Activated CD8-positive, alpha-beta T cell treated with anti-CD3 and anti-CD28 coated beads, Interleukin-2, amount 10 ng/mL, durations not matched to agents 7 days and 5 days (primary cell): ENCODE measurements at places on chromosomes 16 and 17.

- DNase-seq: no peak
These were observed at the start of gene BICDL2 for GRCh38 chr16:3036726-3037315. BICDL2 (minus strand) TSS chr16:3036944; CDS start chr16:3035496, 1,448 bp downstream.

DNA sequence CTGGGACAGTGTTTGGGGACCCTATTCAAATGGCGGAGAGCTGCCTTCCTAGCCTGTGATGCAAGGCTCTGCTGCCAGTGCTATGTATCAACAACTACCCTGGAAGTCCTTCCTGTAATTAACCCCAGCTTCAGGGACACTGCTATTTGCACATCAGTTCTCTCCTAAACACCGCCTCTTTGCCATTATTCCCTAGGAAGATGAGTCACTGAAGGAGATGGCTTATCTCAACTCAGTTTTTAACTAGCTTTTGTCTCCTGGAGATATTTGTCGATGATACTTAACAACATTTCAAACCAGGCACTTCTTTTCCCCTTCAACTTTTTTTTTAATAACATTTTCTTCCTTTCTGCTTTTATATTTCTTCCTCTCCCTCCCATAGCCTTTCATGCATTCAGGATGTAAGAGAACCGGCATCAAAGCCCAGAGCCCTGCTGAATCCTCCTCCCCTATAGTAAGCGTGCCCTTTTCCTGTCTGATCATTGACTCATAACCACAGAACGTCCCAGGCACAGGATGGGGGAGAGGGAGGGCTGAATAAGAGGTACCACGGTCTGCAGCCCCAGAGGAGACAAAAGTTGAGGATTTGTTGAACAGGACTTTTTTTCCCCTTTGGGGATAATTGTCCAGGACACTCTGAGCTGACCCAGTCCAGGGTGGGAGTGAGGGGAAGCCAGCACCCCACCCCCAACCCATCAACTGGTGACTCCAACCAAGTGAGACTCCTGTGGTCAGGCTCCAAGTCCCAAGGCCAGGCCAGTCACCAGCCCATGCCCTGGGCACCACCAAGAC is 387.8 kb upstream of the SALL1 start:
- DNase-seq: no peak

DNA sequence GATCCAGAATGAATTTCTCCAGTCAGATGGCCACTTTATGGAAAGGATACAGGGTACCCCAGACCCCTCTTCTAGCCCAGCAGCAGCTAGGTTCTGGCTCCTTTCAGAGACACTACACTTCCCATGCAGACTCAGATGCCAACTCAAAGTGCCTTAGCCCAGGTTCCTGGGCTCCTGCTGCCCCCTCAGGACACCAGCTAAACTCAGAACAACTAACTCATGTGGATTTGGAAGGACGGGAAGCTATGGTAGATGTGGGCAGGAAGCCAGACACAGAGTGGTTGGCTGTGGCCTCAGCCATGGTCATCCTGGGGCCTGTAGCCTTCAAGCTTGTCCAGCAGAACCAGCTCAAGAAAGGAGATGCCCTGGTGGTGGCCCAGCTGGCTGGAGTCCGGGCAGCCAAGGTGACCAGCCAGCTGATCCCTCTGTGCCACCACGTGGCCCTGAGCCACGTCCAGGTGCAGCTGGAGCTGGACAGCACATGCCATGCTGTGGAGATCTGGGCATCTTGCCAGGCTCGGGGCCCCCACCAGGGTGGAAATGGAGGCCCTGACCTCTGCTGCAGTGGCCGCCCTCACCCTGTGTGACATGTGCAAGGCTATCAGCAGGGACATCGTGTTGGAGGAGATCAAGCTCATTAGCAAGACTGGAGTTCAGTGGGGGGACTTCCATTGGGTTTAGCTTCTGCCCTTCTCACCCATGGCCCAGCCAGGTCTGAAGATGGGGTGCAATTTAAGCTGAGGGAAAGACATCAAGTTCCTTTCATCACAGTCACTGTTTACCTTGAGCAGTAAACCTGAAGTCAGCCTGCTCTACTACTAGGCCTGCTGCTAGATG is 111.8 kb downstream of the N4BP1 start:
- DNase-seq: no peak

- DNase-seq: peak; percentile 31
These were observed 16.9 kb downstream of the DOC2B start for GRCh38 chr17:164303-165235.

- no peak for DNase-seq
These were observed 27.1 kb upstream of the MTSS2 start for GRCh38 chr16:70712942-70713341.

DNA sequence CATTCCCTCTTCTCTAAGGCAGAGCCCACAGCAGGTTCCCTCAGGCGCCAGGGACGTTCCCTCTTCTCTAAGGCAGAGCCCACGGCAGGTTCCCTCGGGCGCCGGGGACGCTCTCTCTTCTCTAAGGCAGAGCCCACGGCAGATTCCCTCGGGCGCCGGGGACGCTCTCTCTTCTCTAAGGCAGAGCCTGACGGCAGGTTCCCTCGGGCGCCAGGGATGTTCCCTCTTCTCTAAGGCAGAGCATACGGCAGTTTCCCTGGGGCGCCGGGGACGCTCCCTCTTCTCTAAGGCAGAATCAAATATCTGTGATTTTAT is 24.3 kb downstream of the ACSF3 start:
- DNase-seq: no peak

- no peak for DNase-seq
These were observed 4.3 kb downstream of the ZNF768 start for GRCh38 chr16:30521873-30522641.
